ENCODE measurements at places on chromosomes 11 and 22.

DNA sequence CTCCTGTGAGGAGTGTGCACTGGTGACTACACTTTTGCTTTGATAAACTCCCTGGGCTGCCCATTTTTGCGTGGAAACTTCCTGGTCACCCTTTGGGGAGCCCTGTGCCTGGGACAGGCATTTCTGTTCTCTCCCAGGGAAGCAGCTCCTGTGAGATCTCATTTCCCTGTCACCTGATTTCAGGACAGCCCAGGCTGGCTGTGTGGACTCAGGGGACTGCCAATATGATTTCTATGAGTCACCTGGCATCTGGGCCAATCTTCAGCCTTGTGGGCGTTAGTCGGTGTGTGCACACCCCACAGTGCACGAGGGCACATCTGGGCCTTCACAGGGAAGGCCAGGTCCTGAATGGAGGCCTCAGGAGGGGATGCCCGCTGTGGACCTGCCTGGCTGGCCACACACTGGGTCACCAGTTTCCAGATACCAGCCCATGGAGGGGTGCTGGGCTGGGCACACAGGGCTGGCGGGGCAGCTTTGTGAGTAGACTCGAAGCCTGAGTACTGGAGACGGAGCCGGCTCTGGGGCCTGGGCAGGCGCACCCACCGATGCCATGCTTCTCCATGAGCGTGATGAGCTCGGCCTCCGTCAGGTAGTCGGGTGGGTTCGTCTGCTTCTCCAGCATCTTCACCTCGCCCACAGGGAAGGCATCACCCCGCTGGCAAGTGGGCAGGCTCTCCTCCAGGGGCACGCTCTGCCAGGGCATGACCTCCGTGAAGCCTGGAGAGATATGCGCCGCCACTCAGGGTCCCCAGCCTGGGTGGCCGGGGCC lies 9.4 kb upstream of the PPM1F start:
- DNase-seq = no peak

DNA sequence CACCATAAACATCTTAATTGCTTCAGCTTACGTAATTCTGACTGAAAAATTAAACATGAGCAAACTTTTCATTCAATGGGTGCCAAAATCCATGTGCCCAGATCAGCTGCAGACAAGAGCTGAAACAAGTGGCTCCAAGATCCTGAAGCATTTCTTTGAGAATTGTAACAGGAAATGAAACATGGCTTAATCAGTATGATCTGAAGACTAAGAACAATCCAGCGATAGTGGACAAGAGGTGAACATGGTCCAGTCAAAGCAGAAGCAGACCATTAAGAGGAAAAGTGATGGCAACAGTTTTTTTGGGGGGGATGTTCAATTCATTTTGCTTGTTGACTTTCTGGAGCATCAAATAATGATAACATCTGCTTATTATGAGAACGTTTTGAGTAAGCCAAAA lies 1964.5 kb upstream of the RAG2 start:
- no peak for DNase-seq

DNA sequence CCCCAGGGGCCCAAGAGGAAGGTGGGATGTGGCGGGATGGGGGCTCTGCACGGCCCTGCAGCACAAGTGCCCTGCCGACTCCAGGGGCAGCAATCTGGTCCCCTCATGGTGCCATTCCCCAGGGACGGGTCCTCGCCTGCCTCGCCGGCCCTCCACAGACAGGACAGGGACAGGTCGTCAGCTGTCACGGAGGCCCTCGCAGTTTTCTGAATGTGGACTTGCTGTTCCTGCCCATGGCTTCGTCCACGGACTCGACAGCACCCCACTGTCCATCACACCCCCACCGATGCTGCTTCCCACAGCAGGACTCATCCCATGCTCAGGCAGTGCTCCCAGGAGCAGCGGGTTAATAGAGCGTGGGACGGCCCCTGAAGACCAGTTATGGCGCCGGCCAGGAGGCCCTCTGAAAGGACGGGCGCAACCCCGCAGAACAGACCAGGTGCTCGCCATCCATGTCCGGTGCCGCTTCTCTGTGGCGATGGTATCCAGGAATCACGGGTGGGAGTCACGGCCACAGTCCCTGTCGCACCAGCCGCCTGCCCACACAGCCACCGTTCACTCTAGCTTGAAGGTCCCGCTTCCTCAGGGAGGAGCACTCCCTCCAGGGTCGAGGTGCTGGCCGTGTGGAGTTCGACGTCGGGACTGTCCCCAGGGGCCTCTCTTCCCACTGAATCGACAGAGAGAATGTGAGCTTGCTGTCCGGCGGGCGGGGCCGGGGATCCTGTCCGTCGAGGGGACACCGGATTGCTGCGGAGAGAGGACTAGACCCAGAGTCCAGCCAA lies 18.5 kb upstream of the MUC2 start:
- no peak for DNase-seq

- DNase-seq = no peak
Observed at GRCh38 chr11:111456859-111457730, 55.1 kb downstream of the BTG4 start.

GRCh38 chr11:62508336-62509058 lies 38.1 kb downstream of the AHNAK start:
- DNase-seq = peak; percentile 29

GRCh38 chr22:43600265-43600664 lies 188.5 kb downstream of the MPPED1 start:
- DNase-seq = no peak

DNA sequence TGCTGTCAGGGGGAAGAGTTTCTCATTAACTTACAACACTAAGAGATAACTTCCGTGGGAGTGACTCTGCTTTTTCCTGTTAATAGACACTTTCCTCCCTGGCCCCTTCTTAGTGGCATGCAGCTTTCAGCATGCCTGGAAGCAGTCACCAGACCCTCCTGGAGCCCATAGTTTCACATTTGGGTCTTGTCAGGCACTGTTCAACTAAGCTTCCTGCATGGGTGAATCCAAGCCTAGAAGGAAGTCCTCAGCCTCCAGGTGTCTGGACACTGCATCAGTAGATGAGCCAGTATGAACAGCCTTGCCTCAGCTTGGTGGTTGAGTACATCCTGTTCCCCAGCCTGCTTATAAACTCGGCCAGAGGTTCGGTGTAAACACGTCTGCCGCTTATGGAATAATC lies 68.1 kb downstream of the PPP6R3 start:
- no peak for DNase-seq

- DNase-seq = no peak
Observed at GRCh38 chr11:17768547-17768946, 34.0 kb downstream of the KCNC1 start.

- no peak for DNase-seq
Observed at GRCh38 chr22:19111140-19111539, 11.1 kb downstream of the DGCR2 start.

GRCh38 chr11:113400631-113401230 lies 13.2 kb downstream of the ANKK1 start:
- no peak for DNase-seq

DNA sequence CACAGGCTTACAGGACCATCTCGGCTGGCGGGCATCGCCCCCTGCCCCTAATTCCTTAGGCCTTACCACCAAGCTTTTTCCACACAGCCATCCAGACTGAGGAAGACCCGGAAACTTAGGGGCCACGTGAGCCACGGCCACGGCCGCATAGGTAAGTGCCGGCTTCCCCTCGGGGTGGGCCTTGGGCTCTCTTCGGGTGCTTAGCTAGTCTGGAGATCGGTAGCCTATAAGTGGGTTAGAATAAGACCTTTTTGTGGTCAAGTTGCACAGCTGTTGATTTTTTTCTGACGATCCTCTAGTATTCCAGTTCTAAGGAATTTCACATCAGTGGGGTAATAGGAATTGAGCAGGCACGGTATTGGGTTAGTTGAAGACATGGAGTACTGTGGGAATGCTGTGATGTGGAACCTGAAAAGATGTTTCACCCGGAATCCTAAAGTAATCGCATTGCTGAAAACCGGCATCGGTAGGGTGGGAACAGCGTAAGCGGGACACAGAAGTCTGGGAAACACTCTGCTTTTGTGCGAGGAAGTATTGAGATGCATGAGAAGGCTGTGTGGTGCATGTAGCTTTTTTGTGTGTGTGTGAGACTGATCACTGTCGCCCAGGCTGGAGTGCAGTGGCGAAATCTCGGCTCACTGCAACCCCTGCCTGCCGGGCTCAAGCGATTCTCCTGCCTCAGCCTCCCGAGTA lies 669 bp downstream of the RPL27A start:
- DNase-seq = no peak

Data from NCI-H187 (cell line).